ENCODE measurements at places on chromosomes 5 and 9.

- DNase-seq, result no peak
Observed at GRCh38 chr5:155480731-155481131, 467.2 kb downstream of the KIF4B start.

- no peak for DNase-seq
Observed at GRCh38 chr9:15606643-15607472, 54.0 kb downstream of the CCDC171 start.

GRCh38 chr9:130137641-130138081 lies 34.5 kb upstream of the NCS1 start:
- no peak for DNase-seq

GRCh38 chr9:108272349-108272899 lies 583.4 kb downstream of the ACTL7B start:
- no peak for DNase-seq

DNA sequence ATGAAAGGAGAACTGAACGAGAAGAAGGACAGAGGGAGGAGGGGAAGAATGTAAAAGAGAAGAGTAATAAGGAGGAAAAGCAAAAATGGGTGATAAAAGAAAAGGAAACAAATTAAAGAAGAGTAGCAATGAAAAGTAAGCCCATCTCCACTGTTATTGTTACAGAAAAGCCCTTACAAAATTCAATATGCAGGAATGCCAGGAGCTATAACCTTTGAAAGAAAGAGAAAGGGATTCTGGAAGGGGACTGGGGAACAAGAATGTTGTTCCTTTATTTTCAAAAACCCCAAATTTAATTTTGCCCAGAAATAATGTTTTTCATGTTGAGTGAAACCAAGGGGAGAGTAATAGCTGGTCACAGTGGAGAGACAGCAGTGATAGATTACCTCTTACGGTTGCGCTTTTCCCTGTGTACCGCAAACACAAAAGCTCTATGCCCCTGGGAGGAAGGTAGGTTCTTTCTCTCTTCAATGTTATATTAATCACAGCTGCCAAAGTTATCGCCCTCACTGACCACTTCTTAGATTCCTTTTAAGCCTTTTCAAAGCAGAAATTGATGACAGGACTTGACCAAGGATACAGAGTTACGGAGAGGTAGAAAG lies 86.7 kb downstream of the BRINP1 start:
- DNase-seq, result no peak

DNA sequence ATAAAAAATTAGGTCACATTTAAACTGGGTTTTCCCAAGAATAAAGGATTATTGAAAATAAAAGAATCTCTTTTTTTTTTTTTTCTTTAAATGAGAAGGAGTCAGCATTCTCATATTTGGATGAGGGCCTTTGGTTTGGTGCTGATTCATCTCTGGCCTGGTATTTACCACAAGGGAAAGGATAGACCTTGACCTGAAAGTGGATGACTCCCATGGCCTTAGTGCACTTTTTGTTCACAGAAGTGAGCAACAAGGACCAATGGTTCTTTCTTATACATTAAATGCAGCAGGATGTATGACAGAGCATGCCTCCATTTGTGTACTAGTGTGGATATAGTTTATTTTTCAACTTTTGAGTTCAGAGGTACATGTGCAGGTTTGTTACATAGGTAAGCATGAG lies 6.9 kb downstream of the YTHDC2 start:
- no peak for DNase-seq

Data from activated CD8-positive, alpha-beta memory T cell treated with anti-CD3 and anti-CD28 coated beads for 4 hours (primary cell).